Kidney epithelial cell (primary cell): ENCODE measurements at places on chromosomes 16 and 17. TPM values are rescaled to one million over a fixed set of nuclear protein-coding genes. Genes with fewer than 3 reads are reported as not detected.

CLDN7 gene
- total RNA-seq = 248 and 250 TPM in 2 replicates

TK1 gene
- total RNA-seq = 15.0 and 21.1 TPM in 2 replicates

AOC2 gene
- total RNA-seq = 2.7 and 3.7 TPM in 2 replicates

SOX8 gene
- 0.71 and 1.3 TPM in 2 replicates for total RNA-seq

CLEC19A gene
- not detected in 2 replicates for total RNA-seq

TEKT1 gene
- not detected in 2 replicates for total RNA-seq

CBLN1 gene
- total RNA-seq = 0.27 TPM in 1 of 2 replicates, not detected in the other

KRT40 gene
- total RNA-seq = not detected in 2 replicates

SDR42E1 gene
- 9.5 and 15.0 TPM in 2 replicates for total RNA-seq

PRAC2 gene
- total RNA-seq = not detected in 2 replicates

PRRT2 gene
- 0.27 and 0.29 TPM in 2 replicates for total RNA-seq

NPB gene
- 1.2 and 1.9 TPM in 2 replicates for total RNA-seq

TBC1D26 gene
- total RNA-seq = not detected in 2 replicates

HOXB8 gene
- total RNA-seq = 7.2 and 7.5 TPM in 2 replicates

FOXN1 gene
- not detected in 2 replicates for total RNA-seq

CTRL gene
- 5.5 TPM in 1 of 2 replicates, not detected in the other for total RNA-seq

PTX4 gene
- not detected in 2 replicates for total RNA-seq

ABCC3 gene
- 0.82 and 1.3 TPM in 2 replicates for total RNA-seq

SPOP gene
- 43.1 and 43.6 TPM in 2 replicates for total RNA-seq

EVPLL gene
- 1.1 TPM in 1 of 2 replicates, not detected in the other for total RNA-seq

TAT gene
- 0.07 TPM in 1 of 2 replicates, not detected in the other for total RNA-seq

NPIPB13 gene
- 0.46 and 0.55 TPM in 2 replicates for total RNA-seq

TOB1 gene
- total RNA-seq = 11.4 and 12.6 TPM in 2 replicates

MT1M gene
- 1.9 and 4.3 TPM in 2 replicates for total RNA-seq

SRP68 gene
- total RNA-seq = 45.7 and 53.2 TPM in 2 replicates

SNF8 gene
- 114 and 142 TPM in 2 replicates for total RNA-seq

DDX28 gene
- 10.6 and 11.4 TPM in 2 replicates for total RNA-seq

TBC1D3H gene
- not detected in 2 replicates for total RNA-seq

C1QTNF8 gene
- not detected in 2 replicates for total RNA-seq

FXR2 gene
- total RNA-seq = 43.0 and 45.7 TPM in 2 replicates

DNAH2 gene
- 0.04 TPM in 1 of 2 replicates, not detected in the other for total RNA-seq

MT1A gene
- total RNA-seq = not detected in 2 replicates

RTN4RL1 gene
- 0.14 TPM in 1 of 2 replicates, not detected in the other for total RNA-seq

SPNS3 gene
- total RNA-seq = 0.58 and 0.89 TPM in 2 replicates

DBNDD1 gene
- total RNA-seq = 27.2 and 35.2 TPM in 2 replicates

FGF11 gene
- total RNA-seq = 1.5 and 1.8 TPM in 2 replicates

CCL17 gene
- total RNA-seq = not detected in 2 replicates

STX1B gene
- total RNA-seq = 0.07 and 0.29 TPM in 2 replicates

MYH1 gene
- total RNA-seq = not detected in 2 replicates

CA10 gene
- 0.13 TPM in 1 of 2 replicates, not detected in the other for total RNA-seq

SLC35G6 gene
- total RNA-seq = not detected in 2 replicates

ACSM2A gene
- not detected in 2 replicates for total RNA-seq

DOC2A gene
- 0.33 TPM in 1 of 2 replicates, not detected in the other for total RNA-seq

INCA1 gene
- total RNA-seq = 0.41 and 2.2 TPM in 2 replicates
